ENCODE measurements at places on chromosomes 4 and X.

DNA sequence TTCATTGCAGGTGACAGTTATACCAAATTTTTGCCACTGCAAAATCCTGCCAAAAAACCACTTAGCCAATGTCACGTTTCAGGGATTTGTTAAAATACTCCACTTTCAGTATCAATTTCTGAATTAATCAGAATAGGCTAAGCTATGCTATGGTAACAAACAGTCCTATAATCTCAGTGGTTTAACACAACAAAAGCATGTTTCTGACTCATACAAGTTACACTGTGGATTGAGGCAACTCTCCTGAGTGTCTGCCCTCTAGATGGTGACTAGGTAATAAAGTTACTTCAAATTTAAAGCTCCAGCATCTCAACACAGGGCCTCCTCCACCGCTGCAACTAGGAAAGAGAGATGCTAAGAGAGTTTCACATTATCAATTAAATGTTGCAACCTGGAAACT lies 23.0 kb upstream of the RADX start:
- no peak for DNase-seq

- DNase-seq, result no peak
Measured at GRCh38 chr4:178553201-178553600, 1111.0 kb upstream of the AGA start.

DNA sequence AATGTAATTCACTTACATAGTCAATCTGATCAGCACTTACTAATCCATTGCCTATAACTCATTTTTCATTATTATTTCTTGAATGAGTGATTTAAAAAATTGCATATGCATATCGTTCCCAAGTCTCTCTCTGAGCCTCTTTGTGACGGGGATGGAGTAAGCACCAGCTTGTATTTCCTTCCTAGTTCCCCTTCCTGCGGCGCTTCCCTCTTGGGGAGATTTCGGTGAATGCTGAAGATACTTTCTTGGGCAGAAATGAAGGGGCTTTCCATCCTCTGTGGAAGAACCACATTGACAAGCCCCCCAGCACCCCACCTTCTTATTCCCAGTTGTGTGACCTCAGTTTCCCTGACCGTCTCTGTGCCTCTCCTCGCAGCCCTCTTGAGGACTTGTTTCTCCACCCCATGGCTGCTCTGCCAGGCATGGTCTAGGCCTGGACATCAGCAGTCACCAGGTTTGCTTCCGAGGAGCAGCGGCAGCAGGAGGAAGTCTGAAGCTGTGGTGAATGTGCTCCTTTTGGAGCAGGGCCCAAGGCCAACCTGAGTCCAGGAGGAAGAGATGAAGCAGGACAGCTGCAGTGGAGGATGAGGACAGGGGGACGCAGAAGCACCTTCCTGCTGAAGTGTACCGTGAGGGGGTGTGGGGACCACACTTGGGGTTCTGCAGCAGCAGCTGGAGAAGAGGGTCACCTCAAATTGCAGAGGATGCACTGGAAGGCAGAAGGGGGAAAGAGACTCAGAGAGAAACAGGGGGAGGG lies 124.9 kb downstream of the IRF2 start:
- DNase-seq, result no peak

DNA sequence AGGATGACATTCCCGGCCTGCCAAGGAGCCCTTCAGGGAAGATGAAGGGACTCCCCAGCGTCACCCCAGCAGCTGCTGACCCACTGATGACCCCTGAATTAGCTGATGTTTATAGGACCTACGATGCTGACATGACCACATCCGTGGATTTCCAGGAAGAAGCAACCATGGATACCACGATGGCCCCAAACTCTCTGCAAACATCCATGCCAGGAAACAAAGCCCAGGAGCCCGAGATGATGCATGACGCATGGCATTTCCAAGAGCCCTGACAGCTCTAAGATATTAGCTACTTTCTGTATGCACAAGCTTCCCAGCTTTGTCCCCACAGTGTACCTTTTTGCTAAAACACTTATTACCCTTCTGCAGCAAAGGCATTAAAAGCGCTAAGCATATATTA lies 14.4 kb downstream of the AMBN start:
- DNase-seq, result no peak

- no peak for DNase-seq
Measured at GRCh38 chr4:94489098-94489497, 37.4 kb downstream of the PDLIM5 start.
